H9 (cell line): ENCODE measurements at places on chromosomes 7 and 10. TPM values are rescaled to one million over a fixed set of nuclear protein-coding genes. Genes with fewer than 3 reads are reported as not detected.

GRCh38 chr10:59465088-59465487 is 102.7 kb upstream of the FAM13C start:
- no peaks in the 10 kb centered on the region for H3K36me3 ChIP-seq
- no peaks in the 10 kb centered on the region for H3K27me3 ChIP-seq
- H3K4me1 ChIP-seq, result no peaks in the 10 kb centered on the region
- H3K27ac ChIP-seq, result no peak overlapping the region

DNA sequence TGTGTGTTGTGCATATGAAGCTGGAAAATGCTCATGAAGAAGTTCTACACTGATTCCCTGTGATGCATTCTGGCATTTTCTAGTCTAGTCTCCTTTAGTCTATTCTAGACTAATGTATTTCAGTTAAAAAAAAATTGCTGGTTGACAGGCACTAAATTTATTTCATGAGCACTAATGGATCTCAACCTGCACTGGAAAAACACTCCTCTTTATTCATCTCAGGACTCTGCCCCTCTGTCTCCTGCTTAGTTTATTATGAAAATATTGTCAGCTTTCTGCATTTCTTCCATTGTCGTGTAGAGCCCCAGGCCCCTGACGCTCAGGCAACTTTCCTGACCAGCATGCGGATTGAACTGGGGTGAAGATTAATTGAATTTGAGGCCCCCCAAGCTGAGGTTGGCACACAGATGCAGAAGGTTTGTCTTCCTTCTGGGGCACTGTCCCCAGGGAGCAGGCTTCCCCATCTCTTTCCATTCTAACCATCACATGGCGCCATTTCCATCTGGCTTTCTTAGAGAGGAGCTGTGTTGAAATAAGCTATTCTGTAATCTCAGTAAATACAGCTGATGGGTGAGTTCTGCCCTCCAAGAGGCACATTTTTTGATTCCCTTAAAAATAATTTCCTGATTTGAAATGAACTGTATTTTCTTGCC is 128.7 kb downstream of the INSYN2A start:
- no peak for DNase-seq
- H3K27ac ChIP-seq, result no peak overlapping the region
- H3K36me3 ChIP-seq, result peaks cover 25% of the 10 kb centered on the region; the same call in 2 of the 3 replicates
- no peaks in the 10 kb centered on the region for H3K4me1 ChIP-seq
- H3K27me3 ChIP-seq, result no peaks in the 10 kb centered on the region

GRCh38 chr7:12719141-12719919 is 31.9 kb downstream of the ARL4A start:
- no peaks in the 10 kb centered on the region for H3K27me3 ChIP-seq
- H3K27ac ChIP-seq, result no peak overlapping the region
- H3K36me3 ChIP-seq, result peaks cover 10% of the 10 kb centered on the region
- DNase-seq, result no peak

DNA sequence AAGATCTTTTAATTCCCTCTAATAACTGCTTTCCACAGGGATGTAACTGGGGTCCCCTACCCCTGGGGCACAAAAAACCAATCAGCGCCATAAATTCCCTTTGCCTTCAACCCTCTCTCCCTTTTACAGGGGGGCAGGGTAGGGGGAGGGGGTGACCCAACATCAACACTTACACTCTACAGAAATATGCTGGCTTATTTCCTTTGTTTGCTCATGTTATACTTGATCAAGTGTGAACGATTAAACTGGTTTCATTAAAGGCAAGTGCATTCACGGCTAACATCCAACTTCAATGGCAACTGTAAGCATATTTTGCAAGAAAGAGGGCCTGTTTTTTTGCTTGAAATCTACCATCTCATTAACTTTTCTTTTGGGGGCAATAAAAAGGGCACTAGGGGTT is 2.9 kb downstream of the CTBP2 start:
- peaks cover 5% of the 10 kb centered on the region for H3K4me1 ChIP-seq
- H3K36me3 ChIP-seq, result peaks cover 10% of the 10 kb centered on the region
- H3K27ac ChIP-seq, result peak overlapping the region; percentile 53

DNA sequence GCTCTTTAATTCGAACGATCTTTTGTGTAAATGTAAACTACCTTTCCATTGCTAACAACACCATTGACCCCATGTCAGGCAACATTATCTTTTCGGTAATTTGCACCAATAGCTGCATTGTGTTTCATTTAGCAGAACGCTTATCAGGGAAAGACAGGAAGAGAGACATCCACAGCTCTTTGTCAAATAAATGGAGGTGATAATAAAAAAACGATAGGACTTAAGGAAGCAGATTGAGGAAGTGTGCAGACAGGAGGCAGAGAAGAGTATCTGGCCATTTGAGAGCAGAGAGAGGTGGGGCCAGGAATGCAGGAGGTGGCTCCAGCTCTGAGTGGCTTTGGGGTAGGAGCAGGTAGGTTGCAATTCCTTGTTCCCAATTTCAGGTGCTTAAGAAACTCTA is 37.5 kb upstream of the ADARB2 start:
- H3K27ac ChIP-seq, result peak overlapping the region; percentile 11
- H3K4me3 ChIP-seq, result no peak overlapping the region; the same call in 1 of the 2 replicates
- H3K4me1 ChIP-seq, result no peaks in the 10 kb centered on the region

GRCh38 chr10:131090761-131091661 is 220.5 kb downstream of the TCERG1L start:
- no peaks in the 10 kb centered on the region for H3K36me3 ChIP-seq
- peaks cover 7% of the 10 kb centered on the region; the same call in 1 of the 2 replicates for H3K4me1 ChIP-seq
- no peak for DNase-seq
- no peak overlapping the region for H3K4me3 ChIP-seq

GRCh38 chr7:158976468-158976848 is 120.1 kb downstream of the DYNC2I1 start:
- H3K4me1 ChIP-seq, result no peaks in the 10 kb centered on the region; the same call in 1 of the 2 replicates
- DNase-seq, result peak; percentile 77
- no peak overlapping the region for H3K27ac ChIP-seq

DNA sequence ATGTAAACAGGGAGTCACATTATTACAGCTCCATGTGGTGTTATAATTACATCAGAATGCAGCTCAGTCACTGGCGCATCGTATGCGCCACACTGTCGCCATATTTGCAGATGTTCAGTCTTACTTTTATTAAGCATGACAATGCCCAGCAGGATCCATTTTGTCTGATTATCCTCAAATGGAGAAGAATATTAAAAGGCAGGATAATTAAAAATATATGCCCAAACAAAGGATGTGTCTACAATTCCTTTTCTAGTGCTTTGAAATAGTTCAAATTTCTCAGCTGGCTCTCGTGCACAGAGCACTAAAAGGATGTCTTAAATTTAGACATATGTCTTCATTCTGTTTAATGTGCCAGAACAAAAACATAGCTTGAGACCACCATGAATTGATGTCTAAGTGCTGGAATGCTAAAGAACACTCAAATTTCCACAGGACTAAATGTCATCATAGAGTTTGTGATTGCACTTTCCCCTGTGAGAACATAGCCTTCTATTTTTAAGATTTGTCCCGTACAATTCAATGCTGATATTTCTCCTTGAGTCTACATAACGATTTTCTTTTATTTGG is 168.0 kb downstream of the DKK1 start:
- H3K27me3 ChIP-seq, result no peaks in the 10 kb centered on the region
- no peaks in the 10 kb centered on the region for H3K36me3 ChIP-seq
- no peak overlapping the region for H3K27ac ChIP-seq
- H3K4me3 ChIP-seq, result no peak overlapping the region

GRCh38 chr7:134723892-134724291 is 55.5 kb upstream of the CALD1 start:
- DNase-seq, result no peak
- no peak overlapping the region for H3K4me3 ChIP-seq
- no peaks in the 10 kb centered on the region for H3K36me3 ChIP-seq
- H3K4me1 ChIP-seq, result no peaks in the 10 kb centered on the region
- H3K27me3 ChIP-seq, result no peaks in the 10 kb centered on the region

GRCh38 chr10:79149662-79150443 is 81.1 kb downstream of the ZMIZ1 start:
- no peak overlapping the region for H3K27ac ChIP-seq
- H3K4me3 ChIP-seq, result no peak overlapping the region
- no peaks in the 10 kb centered on the region for H3K27me3 ChIP-seq
- DNase-seq, result peak; percentile 67
- no peaks in the 10 kb centered on the region for H3K36me3 ChIP-seq
- H3K4me1 ChIP-seq, result peaks cover 4% of the 10 kb centered on the region; the same call in 1 of the 2 replicates

- H3K36me3 ChIP-seq, result no peaks in the 10 kb centered on the region; the same call in 1 of the 2 replicates
- DNase-seq, result no peak
- no peak overlapping the region for H3K4me3 ChIP-seq
- no peaks in the 10 kb centered on the region for H3K4me1 ChIP-seq
- H3K27ac ChIP-seq, result no peak overlapping the region
Measured at GRCh38 chr10:52741851-52742250, 30.7 kb downstream of the MBL2 start.

DNA sequence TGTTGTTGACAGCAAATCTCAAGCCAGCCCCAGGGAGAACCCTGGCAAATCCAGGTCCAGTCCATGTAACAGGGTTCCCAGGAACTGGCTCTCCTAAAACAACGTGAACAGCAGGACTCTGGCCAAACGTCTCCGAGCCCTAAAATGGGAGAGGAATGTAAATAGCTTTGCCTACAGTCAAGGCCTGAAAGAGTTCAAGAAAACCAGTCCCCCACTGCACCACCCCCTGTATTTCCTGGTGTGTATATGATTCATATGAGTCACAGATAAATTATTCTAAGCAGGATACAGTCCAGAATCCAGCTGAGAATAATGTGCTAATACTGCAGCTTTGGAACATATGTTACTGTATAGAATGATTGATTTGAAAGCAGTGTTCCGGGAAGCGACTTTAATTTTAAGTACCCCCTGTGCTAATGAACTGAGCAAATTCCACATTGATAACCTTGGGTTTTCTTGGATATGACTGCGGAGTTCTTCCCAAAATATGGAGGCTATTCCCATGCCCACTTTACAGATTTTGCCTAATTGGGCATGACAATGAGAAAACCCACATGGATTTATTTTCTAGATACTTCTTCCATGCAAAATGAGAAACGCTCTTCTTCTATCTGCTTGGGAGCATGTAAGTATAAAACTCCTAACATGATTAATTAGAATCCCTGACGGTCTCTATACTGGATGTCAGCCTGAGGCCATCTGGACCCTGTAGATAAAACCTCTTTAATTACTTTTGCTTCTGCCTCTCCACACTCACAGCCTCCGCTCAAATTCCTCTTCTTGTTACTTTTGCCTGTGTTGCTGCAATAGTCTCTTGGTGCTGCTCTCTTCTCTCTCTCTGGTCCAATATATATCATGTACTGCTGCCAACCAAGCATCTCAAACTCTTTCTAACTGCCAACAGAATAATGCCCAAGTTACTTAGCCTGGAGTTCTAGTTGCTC is 50.2 kb downstream of the LAMB4 start:
- H3K4me1 ChIP-seq, result no peaks in the 10 kb centered on the region
- H3K27ac ChIP-seq, result no peak overlapping the region
- no peak overlapping the region for H3K4me3 ChIP-seq
- H3K27me3 ChIP-seq, result no peaks in the 10 kb centered on the region

- H3K27me3 ChIP-seq, result no peaks in the 10 kb centered on the region
- no peak for DNase-seq
- no peak overlapping the region for H3K4me3 ChIP-seq
Measured at GRCh38 chr10:52918714-52919305, 146.2 kb upstream of the MBL2 start.

DNA sequence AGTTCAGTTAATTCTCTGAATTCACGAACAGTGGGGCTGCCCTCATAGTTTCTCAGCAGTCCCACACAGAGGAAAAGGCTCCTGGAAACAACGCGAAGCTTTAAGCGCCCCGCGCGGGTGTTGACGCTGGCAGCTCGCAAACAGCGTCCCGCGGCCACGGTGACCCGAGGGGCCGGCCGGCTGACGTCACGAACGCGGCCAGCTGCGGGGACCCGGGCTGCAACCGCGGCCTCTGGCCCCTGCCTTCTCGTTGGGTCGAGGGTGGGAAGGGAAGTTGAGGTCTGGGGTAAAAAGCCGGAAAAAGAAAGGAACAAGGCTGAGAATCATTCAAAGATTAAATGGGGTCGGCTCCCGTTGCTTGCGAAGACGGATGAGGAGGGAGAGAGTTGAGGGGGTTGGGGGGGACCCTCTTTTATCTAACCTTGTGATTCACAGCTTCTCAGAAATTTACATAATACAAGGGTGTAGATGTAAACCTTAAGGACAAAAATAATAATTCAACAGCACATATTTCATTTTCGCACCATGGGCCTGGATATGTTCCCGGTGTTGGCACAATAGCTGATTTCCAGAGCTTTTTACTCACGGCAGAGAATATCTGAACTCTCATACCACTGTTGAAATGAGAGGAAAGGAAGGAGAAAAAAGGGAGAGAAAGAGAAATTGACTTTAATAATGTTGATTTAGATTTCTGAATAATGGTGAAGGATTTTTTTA is 7.3 kb upstream of the FEZF1 start:
- DNase-seq, result peak; percentile 52
- peaks cover 6% of the 10 kb centered on the region for H3K36me3 ChIP-seq
- H3K27me3 ChIP-seq, result peaks cover 26% of the 10 kb centered on the region; the same call in 1 of the 2 replicates
- no peak overlapping the region for H3K27ac ChIP-seq
- peaks cover 9% of the 10 kb centered on the region; the same call in 1 of the 2 replicates for H3K4me1 ChIP-seq

DNA sequence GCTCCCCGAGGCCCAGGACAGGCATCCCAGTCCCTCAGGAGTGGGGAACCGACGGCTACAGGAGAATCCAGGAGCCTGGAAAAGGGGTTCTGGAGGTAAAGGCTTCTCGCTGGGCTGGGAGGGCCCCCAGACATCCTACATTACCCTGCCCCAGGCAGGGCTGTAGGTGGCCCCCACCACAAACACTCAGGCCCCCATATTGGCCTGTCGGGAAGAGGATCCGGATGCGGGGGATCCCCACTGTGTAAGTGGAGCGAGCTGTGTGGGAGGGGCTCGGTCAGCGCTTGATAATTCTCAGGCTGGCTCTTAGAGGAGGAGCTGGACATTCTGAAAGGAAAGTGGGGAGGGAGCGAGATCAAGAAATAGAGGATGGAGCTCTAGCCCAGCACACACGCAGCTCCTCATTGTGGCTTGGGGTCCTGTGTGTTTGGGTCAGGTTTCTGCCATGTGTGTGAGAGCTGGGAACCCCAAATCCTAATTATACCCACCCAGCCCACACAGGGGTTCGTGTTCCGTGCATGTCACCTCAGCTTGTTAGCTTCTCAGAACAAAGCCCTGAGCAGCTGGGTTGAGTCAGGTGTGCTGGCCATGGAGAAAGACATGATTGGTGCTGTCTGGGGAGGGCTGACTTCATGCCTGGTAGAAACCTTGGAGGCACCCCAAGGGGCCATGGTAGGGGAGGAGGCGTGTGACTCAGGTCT is 49.4 kb downstream of the ZNF467 start:
- H3K4me1 ChIP-seq, result no peaks in the 10 kb centered on the region
- DNase-seq, result no peak
- no peaks in the 10 kb centered on the region for H3K27me3 ChIP-seq
- H3K36me3 ChIP-seq, result peaks cover 55% of the 10 kb centered on the region

LRRN3 gene
- total RNA-seq, result 0.77 and 1.0 TPM in 2 replicates

DKK1 gene
- 0.64 and 1.1 TPM in 2 replicates for total RNA-seq

CALCR gene
- total RNA-seq, result 0.44 and 0.52 TPM in 2 replicates

PGAM1 gene
- total RNA-seq, result 932 and 935 TPM in 2 replicates

ZCWPW1 gene
- total RNA-seq, result 1.1 and 1.3 TPM in 2 replicates

C10orf53 gene
- not detected in 2 replicates for total RNA-seq
